ENCODE measurements at places on chromosomes 12 and 14. TPM values are rescaled to one million over a fixed set of nuclear protein-coding genes. Genes with fewer than 3 reads are reported as not detected.
A peak's percentile ranks its signal among the peaks of the same experiment; 100 is the strongest.

Gene OTOGL
- 0.57 TPM for total RNA-seq

Gene DLGAP5
- 0.21 TPM for total RNA-seq

GRCh38 chr12:30902001-30902400, 24.5 kb upstream of the TSPAN11 start:
- no peak for DNase-seq

GRCh38 chr14:84202486-84202885, 1327.5 kb upstream of the FLRT2 start:
- DNase-seq, result no peak

Gene SOX5
- 23.5 TPM for total RNA-seq

DNA sequence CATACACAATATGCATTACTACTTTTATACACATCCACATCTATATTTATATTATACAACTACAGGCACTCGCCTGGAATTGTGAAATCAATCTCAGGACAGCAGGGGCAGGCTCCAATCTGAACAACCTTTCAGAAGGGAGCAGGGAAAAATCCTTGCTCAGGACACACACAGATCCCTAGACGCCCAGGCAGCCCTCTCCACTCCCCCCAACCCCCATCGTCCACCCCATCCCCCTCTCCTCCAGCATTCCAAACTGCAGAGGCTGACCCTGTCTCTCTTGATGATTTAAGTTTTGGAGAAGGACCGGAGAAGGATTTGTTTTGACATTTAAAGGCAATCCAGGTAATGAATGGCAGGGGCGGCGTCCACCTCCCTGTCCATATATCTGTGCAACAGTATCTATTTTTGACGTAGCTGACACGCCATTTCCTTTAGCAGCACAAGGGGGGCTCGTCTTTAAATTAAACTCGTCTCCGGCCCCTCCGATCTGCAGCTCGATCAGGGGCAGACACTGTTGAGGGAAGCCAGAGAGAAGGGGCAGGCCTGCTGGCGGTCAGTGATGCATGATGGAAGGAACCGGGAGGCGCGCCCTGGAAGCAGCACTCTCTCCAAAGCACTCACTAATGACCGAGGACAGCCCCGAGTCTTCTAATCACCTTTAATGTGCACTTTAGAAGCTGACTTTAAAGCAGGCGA, 95.0 kb upstream of the TBX5 start:
- no peak for DNase-seq

DNA sequence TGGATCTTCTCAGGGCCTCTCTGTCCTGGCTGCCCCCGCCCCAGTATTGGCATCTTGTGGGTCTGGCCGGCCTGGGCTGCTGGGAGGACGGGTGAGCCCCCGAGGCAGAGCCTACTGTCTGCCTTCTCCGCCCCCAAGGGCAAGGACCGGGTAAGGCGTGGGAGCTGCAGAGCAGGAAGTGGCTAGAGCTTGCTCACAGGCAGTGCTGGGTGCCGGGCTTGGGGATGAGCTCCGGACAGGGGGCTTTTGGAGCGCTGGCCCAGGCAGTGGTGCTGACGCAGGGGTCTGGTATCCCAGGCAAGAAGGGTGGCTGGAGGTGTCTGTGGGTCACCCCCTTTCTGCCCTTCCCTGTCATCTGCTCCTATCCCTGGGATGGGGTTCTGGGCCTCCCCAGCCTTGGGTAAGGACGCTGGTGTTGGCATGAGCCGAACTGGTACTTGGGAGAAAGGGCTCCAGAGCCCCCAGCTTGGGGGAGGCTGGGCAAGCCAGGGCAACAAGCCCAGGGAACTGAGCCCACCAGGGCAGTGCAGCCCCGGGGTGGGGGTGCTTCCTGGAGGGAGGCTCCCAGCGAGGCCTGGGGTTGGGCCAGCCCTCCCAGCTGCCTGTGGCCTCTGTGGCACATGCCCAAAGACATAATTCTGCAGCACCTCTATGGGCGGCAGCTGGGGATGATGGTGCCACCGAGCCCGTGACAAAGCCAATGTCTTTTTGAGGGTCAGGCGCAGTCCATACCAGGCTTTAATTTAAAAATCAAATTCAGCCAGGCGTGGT, 126.3 kb downstream of the KIF26A start:
- peak; percentile 32 for DNase-seq

Gene TAS2R9
- total RNA-seq, result not detected

DNA sequence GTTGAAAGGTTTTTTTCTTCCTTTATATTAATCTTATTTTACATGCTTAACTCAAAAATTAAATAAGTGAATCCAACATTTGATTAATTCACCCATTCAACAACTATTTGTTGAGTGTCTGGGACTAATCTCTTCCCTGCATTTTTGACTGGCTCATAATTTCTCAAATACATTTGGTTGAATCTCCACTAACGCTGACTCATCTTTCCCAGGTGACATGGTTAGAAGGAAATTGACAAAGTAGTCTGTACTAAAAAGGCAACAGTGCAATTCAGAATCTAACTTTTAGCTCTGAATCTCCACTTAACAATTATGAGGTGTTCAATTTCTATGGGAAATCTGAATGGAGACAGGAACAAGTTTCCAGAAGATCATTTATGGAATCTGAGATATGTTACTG, 88.9 kb downstream of the LIN7A start:
- DNase-seq, result no peak

- DNase-seq, result no peak
These were observed 796.0 kb downstream of the SLC16A7 start for GRCh38 chr12:60391791-60392190.

Gene STYK1
- 13.2 TPM for total RNA-seq

Data from ureter (tissue), 1 donor.